ENCODE measurements at places on chromosomes 11 and 22.
A peak's percentile ranks its signal among the peaks of the same experiment; 100 is the strongest.

DNA sequence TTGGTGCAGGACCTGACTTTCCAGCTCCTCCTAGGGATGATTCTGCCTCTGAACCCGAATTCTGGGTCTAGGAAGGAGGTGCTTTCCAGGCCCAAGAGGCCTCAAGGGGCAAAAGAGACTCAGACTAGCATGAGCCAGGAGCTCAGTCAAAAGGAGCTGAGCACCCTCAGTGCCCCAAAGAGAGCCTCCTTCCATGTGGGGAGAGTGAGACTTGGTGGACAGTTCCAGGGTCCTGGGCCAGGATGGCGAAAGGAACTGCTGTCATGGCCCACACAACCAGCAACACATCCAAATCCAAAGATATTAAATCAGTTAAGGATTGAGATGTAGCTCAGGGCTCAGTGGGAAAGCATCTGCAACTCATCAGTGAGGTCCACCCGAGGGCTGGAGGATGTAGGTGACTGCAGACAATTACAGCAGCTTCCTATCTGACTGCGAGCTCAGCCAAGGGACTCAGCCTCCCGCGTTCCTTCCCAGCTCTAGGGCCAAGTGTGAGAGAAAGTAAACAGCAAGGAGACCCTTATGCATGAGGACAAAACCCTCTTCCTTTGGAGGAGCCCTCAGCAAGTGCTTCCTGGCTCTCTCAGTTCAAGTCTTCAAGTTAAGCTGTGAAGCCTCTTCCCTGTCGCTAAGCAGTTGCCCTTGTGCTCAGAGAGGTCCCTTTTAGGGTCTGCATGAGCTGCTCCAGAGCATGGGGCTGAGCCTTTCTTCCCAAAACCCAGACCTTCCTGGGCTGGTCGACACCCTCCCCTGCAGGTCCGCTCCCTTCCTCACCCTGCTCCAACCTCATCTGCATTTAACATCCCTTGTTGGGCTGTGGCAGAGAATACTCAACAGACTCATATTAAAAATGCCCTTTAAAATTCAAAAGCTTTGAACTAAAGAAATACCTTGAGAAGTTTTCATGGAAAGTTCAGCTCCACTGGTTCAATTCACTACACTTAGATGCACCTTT is 35.8 kb downstream of the C11orf58 start:
- DNase-seq, result no peak

DNA sequence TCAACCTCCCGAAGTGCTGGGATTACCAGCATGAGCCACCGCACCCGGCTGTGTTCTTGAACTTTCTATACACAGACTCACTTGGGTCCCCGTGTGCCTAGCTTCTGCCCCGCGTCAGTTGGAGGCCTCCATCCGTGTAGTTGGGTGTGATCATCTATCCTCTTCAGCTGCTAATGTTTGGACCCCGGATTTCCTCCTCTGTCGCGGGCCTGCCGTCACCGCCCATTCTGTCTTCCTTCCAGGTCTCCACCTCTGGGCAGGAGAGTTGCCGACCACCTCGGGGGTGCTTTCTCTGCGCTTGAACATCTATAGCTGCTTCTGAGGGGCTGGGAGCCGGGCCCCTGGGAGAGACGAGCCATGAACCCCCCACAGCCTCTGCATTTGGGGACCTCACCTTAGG is 5.5 kb downstream of the CDC42EP1 start:
- no peak for DNase-seq

- DNase-seq, result no peak
Measured at GRCh38 chr11:17703951-17704350, 15.4 kb upstream of the MYOD1 start.

GRCh38 chr11:108237058-108237481 is 14.2 kb downstream of the ATM start:
- DNase-seq, result no peak

DNA sequence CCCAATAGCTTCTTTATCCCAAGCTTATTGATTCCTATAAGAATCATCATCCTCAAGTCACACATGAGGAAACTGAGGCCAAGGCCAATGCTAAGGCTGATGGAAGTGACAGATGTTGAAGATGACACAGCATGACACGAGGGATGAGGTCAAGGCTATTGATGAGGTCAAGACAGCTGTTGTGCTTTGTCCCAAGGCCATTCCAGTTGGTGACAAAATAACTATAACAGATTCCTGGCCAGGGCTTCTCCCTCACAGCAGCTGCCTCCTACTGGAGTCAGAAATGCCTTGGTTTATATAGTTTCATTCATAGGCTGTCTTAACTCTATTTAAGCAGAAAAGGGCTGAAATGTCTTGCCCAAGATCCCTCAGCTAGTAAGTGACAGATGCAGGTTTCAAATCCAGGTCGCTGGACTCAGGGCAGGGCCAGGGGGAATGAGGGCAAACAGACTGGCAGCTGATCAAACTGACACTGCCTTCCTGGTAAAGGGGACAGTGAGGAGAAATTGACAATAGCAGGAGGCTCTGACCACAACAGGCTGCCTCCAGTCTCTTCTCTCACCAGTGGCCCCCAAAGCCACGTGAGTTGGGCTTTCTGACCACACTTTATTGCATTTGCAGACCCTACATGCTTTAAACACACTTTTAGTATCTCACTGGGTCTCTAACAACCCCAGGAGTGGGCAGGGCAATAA is 16.5 kb downstream of the MIF start:
- no peak for DNase-seq

DNA sequence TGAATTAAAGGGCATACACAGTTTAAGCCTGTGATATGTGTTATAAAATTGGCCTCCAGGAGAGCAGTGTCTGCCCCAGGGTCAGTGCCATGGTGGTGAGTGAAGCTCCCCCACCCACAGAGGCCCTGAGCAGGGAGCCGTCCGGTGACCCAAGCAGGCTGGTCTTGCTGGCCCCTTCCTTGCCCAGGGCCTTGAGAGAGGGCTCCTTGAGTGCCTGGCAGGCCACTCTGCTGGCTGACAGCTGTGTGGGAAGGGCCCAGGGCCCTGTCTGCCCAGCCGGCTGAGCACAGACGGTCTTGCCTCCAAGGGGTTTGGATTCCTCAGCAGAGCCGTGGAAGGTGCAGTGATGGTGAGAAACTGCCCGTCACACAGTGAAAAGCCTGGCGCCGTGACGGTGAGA is 25.9 kb downstream of the PTDSS2 start:
- no peak for DNase-seq

GRCh38 chr22:21445437-21446127 is 21.6 kb upstream of the TMEM191C start:
- no peak for DNase-seq

GRCh38 chr22:48156603-48157355 is 1394.3 kb downstream of the TBC1D22A start:
- no peak for DNase-seq

DNA sequence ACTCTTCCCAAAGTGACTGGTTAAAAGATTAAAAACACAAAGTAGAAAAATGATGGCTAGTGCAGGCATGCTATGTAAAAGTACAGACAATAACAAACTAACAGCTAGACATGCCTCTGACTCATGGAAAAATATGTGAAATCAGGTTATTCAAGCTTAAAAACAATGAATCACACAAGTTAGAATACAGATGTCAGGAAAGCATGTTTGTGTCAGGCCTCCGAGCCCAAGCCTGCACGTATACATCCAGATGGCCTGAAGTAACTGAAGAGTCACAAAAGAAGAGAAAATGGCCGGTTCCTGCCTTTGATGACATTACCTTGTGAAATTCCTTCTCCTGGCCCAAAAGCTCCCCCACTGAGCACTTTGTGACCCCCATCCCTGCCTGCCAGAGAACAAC is 110.1 kb downstream of the NOX4 start:
- DNase-seq, result no peak

DNA sequence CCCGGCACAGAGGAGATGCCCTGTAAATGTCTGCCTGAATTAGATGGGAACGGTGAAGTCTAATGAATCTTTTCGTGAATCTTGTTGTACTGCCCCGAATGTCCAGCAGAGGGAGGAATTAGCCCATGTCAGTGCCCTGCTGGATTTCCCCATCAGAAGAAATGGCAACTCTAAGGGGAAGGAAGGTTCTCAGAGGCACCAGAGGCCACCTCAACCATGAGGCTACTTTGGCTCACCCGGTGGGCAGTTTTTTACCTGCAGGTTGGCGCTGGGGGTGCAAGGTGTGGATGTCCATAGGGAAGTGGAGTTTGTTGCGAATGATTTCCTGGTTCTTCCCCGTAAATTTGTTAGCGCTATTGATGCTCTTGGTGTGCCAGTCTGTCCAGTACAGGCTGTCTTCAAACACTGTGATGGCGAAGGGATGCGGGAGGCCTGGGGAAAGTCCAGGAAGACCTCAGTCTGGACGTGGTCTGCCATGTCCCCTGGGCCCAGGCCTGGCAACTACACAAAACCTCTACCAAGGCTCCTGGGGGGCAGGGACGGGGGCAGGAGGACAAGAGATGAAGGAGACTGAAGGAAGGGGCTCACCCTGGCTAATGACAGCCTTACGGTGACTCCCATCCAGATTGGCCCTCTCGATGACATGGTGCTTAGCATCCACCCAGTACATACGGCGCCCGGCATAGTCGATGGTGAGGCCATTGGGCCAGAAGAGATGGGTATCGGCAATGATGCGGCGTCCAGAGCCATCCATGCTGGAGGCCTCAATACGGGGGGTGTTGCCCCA is 28.5 kb downstream of the LRP4 start:
- DNase-seq, result no peak

DNA sequence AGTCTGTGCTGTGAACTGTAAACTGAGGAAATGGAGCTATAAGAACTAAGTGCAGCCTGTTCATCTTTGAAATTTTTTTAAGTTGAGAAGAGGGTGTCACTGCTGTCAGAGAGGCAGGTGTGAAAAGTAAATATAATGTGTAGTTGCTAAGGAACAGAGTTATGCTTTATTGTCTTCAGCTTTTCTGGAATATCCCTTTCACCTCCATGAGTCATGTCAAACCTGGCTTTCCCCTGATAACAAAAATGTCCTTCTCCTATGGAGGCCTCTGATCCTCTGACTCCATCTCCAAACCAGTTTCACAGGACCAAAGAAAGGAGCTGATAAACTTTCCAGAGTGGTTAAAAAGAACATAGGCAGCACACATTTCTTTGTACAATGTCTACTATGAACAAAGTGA is 12.8 kb upstream of the MUC15 start:
- DNase-seq, result no peak

DNA sequence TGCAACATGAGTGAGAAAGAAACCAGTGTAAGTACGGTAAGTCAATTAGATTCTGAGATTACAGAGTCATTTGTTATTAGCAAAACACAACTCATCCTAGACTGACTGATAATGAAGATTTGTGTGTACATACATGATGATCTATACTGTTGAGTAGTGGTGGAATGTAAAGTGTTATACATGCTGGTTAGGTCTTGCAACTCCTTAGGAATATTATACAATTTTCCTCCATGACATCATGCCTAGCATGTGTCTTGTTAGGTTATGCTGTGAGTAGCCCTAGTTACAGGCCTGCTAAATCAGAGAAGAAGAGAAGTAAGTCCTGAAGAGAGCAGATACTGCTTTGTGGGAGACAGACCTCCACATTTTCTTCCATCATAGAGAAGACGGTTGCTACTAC is 880.6 kb downstream of the LUZP2 start:
- DNase-seq, result no peak

DNA sequence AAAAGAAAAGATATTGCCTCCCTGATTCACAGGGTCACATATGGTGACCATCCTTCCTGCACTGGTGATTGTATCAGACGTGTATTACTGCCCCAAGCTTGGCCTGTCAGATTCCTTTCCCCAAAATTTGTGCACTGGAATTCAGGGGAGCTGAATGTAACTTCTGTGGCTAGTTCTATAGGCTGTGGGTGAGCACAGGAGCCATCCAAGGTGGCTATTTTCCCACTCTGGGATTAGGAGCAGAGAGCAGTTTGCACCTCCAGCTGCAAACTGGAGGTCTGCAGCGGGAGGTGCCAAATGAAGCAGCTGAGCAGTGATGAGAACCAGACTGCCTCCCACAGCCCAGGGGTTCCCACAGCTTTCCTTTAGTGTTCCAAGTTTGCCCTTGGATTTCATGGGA is 124.2 kb upstream of the PITPNB start:
- DNase-seq, result no peak

GRCh38 chr11:65487467-65488272 is 11.2 kb upstream of the MALAT1 start:
- peak; percentile 72 for DNase-seq

DNA sequence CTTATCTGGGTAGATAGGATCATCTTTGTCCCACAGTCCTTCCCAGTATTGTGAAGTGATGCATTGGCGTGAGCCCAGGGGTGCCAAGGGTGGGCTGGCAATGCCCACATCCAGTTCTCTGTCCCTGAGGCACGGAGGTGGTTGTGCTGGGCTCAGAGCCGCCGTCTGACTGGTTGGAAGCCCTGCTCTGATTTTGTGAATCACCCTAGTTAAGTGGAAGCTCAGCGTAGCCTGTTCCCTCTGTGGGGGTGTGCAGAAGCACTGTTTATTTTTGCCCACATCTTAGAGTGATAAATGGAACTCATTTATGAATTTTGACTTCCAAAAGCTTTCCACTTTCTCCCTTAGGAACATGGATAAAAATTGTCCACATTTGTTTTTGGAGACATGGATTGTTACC is 13.6 kb downstream of the BCR start:
- DNase-seq, result no peak

GRCh38 chr11:118290923-118291322 is 13.6 kb upstream of the CD3E start:
- no peak for DNase-seq

GRCh38 chr11:64208086-64208795 is 1.7 kb downstream of the FERMT3 start:
- no peak for DNase-seq

- DNase-seq, result no peak
Measured at GRCh38 chr11:120285256-120285655, 39.8 kb upstream of the TLCD5 start.

GRCh38 chr22:33083212-33083611 is 25.0 kb upstream of the SYN3 start:
- DNase-seq, result no peak

DNA sequence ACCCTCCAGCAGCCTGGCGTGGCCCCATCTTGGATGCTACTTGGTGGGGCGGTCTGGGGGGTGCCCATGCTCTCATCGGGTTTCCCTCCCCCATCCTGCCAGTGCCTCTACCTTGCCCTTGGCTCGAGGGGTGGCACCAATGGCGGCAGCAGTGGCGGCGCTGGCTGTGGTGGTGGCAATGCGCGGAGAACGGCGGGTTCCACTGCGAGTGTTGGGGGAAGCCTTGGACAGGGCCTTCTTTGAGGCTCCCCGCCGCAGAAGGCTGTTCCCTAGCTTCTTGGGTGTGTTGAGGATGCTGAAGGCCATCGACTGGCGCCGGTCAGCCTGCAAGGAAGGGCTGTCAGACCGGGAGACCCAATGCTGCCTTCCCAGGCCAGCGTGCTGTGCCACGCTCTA is 5.1 kb downstream of the IL18BP start:
- DNase-seq, result no peak
